IMR-90 (cell line): ENCODE measurements at places on chromosomes 11 and 22. TPM values are rescaled to one million over a fixed set of nuclear protein-coding genes. Genes with fewer than 3 reads are reported as not detected.

- DNase-seq, result no peak
These were observed 119.2 kb downstream of the SPON1 start for GRCh38 chr11:14081581-14082231.

DNA sequence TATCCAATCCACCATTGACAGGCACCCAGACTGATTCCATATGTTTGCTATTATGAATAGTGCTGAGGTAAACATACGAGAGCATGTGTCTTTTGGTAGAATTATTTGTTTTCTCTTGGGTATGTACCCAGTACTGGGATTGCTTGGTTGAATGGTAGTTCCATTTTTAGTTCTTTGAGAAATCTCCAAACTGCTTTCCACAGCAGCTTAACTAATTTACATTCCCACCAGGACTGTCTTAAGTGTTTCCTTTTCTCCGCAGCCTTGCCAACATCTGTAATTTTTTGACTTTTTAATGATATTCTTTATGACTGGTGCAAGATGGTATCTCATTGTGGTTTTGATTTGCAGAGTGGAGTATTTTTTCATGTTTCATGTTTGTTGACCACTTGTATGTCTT is 8.3 kb downstream of the FDX1 start:
- no peak for DNase-seq

DNA sequence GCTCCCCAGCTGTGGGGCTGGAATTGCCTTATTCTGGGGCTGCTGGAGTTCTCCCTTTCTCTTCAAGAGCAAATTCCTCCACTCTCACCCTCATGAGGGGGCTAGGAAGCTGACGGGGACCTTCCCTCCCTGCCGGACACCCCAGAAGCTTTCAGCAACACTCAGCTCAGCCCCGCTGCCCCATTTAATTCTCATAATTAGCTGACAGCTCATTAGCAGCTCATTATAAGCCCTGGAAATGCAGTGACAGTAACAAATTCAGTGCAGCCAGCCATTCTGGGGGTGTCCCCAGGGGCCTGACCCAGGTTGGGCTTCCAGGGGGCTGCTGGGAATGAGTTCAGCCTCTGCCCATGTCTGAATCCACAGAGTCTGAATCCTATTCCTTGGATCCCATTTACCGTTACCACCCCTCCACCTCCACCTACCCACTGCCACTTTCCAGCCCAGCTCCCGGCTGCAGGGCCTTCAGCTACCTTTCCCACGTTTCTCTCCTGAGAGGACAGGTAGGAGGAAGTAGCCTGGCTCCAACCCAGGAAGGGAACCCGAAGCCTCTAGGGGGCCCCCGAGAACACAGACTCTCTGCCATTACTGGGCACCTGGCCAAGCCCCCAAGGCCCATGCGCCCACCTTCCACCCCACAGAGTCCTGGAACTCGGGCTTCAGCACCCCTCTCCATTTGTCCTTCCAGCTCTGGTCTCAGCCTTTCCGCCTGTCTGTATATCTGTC is 101.7 kb upstream of the LMO1 start:
- DNase-seq, result no peak

- no peak for DNase-seq
These were observed 45.7 kb upstream of the KCNQ1OT1 start for GRCh38 chr11:2745511-2745910.

GRCh38 chr11:57482782-57483561 is 22.6 kb downstream of the RTN4RL2 start:
- DNase-seq, result peak; percentile 21

DNA sequence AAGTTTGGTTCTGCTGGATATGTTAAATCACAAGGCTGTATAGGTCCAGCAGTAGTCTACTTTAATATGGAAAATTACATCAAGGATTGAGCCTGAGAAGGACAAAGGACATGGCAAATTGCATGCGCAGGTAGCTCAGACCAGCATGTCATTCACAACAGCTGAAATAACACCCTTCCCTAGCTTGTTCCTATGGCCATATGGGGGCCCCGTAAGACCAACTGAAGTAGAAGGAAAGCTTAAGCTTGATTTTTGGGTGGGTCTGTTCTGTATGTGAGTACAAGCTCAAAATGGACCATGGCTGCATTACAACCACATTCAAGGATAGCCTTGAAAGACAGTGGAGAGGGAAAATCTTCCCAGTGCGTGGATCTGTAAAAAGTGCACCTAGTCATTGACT is 20.6 kb upstream of the PDE3B start:
- DNase-seq, result no peak

The PRODH gene
- 0.02 TPM in 1 of 2 replicates, not detected in the other for polyA plus RNA-seq

DNA sequence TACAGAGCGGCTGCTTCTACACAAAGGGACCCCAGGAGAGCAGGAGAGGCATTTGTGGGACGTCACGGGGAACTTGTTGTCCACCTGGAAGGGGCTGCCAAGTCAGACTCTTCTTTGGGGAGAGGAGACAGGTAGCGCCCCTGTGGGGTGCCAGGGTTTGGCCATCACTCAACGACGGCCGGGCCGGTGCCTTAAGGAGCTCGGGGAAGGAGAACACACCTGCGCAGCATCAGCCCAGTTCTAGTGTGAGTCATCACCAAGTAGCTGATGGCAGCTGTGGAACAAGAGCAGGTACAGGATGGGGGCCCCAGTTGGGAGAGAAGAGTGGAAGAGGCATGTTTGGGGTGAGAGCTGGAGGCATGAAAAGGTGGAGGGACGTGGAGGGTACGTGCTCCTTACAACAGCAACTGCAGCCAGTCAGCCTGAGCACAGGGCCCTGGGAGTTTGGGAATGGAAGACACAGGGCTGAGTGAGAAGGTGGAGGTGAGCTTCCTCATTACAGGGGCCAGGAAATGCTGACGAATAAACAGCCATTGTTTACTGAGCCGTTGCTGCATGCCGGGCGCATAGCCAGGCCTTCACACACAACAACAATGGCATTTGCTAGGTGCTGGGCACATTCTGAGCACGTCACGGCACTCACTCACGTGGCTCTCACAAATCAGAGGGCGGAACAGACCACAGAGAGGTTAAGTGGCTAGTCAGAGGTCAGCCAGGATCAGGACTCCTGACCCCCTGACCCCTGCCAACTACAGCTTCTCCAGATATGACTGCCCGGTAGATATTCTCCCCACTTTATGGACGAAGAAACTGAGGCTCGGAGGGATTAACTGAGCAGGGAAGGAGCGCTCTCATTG is 29.1 kb upstream of the TP53I11 start:
- DNase-seq, result no peak

The GAL3ST3 gene
- polyA plus RNA-seq, result 0.19 TPM in 2 replicates
